ENCODE measurements at places on chromosomes 6 and 20.

GRCh38 chr6:136777651-136778050 is 14.6 kb downstream of the MAP3K5 start:
- no peak for DNase-seq

GRCh38 chr6:120916844-120917243 is 417.4 kb downstream of the TBC1D32 start:
- no peak for DNase-seq

GRCh38 chr6:169159331-169159730 is 94.3 kb downstream of the THBS2 start:
- no peak for DNase-seq

DNA sequence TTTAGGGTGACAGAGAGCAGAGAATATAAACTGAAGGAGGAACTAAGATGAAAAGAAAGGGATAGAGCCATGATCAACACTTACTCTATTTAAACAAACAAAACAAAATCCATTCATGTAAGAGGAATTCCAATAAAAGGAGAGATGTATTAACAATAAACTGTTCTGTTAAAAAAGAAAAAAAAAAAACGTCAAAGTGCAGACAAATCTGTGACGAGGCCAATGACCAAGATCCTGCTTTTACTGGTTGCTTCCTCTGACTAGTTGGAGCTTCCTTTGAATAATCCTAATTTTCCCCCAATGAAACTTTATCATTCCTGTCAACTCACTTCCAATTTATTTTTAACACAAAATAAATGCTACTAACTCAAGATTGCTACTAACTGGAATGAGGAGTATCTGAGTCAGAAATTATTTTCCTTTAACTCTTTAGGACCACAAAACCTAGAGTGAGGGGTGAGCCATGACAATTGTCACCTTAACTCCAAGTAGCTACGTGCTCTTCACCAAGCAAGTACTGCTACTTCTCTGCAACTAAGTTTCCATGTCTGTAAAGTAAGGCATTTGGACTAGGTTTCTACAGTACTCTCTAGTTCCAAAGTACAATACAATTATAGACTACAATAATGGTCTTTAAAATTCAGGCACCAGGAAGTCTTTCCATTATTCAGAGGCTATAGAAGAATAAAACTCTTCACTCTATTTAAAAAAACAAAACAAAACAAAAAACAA is 152.0 kb downstream of the PTPRK start:
- DNase-seq, result no peak

GRCh38 chr6:53765270-53765669 is 29.5 kb upstream of the LRRC1 start:
- no peak for DNase-seq

Data from GM12864 (cell line).